Activated T-helper 1 cell treated with anti-CD3 and anti-CD28 coated beads, Interleukin-12 subunit alpha, Interleukin-12 subunit beta, Interleukin-2, Interleukin-4 antibody, amounts not matched to agents 30 ng/mL and 10 ng/mL and 1 ng/mL, durations not matched to agents 14 hours and 24 hours and 36 hours (primary cell): ENCODE measurements at places on chromosomes 1 and 21.

DNA sequence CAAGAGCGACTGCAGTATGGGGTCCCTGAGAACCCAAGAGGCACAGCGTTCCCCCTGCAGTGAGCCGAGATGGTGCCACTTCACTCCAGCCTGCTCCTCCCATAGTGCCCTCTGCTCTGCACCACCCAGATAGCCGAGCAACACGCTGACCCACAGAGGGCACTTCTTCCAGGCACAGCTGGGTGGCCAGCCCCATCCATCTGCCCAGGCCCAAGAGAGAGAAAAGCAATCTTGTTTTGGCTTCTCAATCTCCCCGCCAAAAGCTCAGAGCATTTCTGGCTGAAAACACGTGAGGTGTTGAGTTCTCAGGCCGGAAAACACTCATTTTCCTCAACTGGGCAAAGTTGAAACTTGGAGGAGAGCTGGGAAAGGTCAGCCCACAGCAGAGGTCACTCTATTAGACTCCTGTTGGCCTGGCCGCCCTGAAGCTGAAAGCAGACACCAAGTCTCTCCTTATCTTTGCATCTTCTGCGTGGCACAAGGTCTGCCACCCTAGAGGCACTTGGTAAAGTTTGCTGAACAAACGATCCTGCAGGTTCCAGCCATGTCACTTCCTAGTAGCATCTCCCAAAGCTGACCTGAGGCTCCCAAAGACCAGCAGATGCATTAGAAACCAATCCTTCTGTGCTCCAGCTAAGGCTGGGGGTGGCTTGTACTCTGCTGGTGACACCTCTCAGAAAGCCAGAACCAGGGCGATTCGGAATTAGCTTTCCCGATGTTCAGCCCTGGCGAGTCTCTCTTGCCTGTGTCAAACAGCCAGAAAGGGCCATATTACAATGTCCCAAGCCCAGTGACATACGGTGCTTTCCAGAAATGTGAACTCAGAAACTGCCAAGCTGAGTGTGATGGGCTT lies 10.9 kb downstream of the CAPN9 start:
- no peak overlapping the region for H3K4me3 ChIP-seq
- no peaks in the 10 kb centered on the region for H3K27me3 ChIP-seq
- peaks cover 8% of the 10 kb centered on the region for H3K4me1 ChIP-seq
- H3K36me3 ChIP-seq: no peaks in the 10 kb centered on the region
- H3K27ac ChIP-seq: no peak overlapping the region

- peak overlapping the region; percentile 95 for H3K27ac ChIP-seq
- peak; percentile 79 for DNase-seq
- no peaks in the 10 kb centered on the region for H3K36me3 ChIP-seq
- H3K4me3 ChIP-seq: peak overlapping the region; percentile 69
- H3K4me1 ChIP-seq: peaks cover 82% of the 10 kb centered on the region
These were observed 4.9 kb upstream of the TNFRSF1B start for GRCh38 chr1:12161662-12162458.

GRCh38 chr1:2001773-2002411 lies 1.7 kb downstream of the CFAP74 start:
- no peak for DNase-seq
- H3K4me3 ChIP-seq: no peak overlapping the region
- H3K36me3 ChIP-seq: no peaks in the 10 kb centered on the region

DNA sequence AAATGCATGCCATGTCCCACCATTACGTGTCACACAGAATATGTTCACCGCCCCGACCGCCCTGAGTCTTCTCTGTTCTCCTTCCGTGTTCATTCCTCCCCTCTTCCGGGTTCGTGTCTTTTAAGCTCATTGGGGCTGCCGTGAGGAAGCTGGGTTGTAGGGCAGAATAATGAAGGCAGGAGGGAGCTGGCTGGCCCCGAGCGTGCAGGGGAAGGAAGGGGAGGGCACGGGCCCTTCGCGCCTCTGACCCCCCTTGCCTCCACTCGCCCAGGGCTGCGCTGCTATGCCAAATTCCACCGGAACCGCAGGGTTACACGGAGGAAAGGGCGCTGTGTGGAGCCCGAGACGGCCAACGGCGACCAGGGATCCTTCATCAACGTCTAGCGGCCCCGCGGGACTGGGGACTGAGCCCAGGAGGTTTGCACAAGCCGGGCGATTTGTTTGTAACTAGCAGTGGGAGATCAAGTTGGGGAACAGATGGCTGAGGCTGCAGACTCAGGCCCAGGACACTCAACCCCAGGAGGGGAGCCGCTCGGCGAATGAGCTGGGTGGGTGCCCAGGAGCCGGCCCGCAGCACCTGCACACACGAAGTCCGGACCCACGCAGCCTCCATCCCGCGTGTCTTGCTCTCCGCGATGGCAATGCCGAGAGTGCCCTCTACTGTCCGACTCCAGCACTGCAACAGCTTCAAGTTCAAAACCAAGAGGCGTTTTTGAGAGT lies 16.5 kb upstream of the AGTRAP start:
- peak overlapping the region; percentile 81 for H3K4me3 ChIP-seq
- H3K27ac ChIP-seq: peak overlapping the region; percentile 78
- H3K4me1 ChIP-seq: peaks cover 16% of the 10 kb centered on the region

- H3K4me3 ChIP-seq: no peak overlapping the region
- peaks cover 6% of the 10 kb centered on the region for H3K27me3 ChIP-seq
- H3K4me1 ChIP-seq: no peaks in the 10 kb centered on the region
- no peak overlapping the region for H3K27ac ChIP-seq
- no peaks in the 10 kb centered on the region for H3K36me3 ChIP-seq
These were observed 42.5 kb upstream of the TMEM125 start for GRCh38 chr1:43227143-43227764.

DNA sequence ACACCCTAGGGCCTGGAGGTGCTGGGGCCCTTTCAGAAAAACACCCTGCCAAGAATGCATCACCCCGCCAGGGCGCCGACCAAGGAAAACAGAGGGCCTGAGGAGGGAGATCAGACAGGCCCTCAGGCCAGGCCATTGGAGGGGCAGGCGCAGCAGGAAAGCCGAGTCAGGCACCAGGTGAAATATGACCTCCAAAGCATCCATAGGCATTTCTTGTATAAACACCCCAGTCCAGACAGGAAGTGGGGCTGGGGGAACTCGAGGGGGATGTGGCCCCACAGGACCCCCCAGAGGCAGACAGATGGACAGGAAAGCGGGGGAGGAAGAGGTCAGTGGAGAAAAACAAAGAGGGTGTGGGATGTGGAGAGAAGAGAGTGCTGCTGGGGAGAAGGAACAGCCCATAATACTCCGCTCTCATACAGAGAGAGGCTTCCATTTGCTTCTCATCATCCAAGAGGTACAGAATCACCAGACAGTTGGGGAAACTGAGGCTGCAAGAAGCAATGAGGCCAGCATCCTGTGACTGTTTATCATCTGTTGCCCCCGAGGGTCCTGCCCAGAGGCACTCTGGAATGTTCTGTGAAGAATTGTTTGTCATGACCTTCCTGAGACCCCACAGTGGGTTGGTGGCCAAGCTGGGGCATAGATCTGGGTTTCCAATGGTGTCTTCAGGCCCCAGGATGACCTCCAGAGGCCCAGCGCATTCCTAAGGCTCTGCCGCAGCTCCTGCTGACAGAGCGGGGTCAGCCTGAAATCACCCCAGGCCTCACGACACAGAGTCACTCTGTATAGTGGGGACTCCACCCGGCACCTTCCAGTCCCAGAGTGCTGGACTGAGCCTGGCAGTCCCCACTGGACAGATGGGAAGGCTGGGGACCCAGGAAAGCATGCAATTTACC lies 18.0 kb downstream of the TRIM62 start:
- H3K27me3 ChIP-seq: no peaks in the 10 kb centered on the region
- DNase-seq: no peak
- no peaks in the 10 kb centered on the region for H3K4me1 ChIP-seq
- H3K36me3 ChIP-seq: peaks cover 1% of the 10 kb centered on the region
- H3K4me3 ChIP-seq: no peak overlapping the region

- H3K27me3 ChIP-seq: peaks cover 4% of the 10 kb centered on the region
- peaks cover 3% of the 10 kb centered on the region for H3K36me3 ChIP-seq
- no peak overlapping the region for H3K4me3 ChIP-seq
- no peak for DNase-seq
These were observed 77.5 kb upstream of the HMCN1 start for GRCh38 chr1:185656663-185657062.

- H3K4me3 ChIP-seq: no peak overlapping the region
- DNase-seq: no peak
- peaks cover 3% of the 10 kb centered on the region for H3K27me3 ChIP-seq
- no peak overlapping the region for H3K27ac ChIP-seq
- H3K4me1 ChIP-seq: peaks cover 8% of the 10 kb centered on the region
These were observed 21.7 kb downstream of the ETNK2 start for GRCh38 chr1:204130178-204130577.

GRCh38 chr1:222040121-222040805 lies 298.4 kb upstream of the DUSP10 start:
- peaks cover 4% of the 10 kb centered on the region for H3K27me3 ChIP-seq
- no peak for DNase-seq
- H3K36me3 ChIP-seq: no peaks in the 10 kb centered on the region
- H3K27ac ChIP-seq: no peak overlapping the region
- H3K4me1 ChIP-seq: no peaks in the 10 kb centered on the region
- no peak overlapping the region for H3K4me3 ChIP-seq

DNA sequence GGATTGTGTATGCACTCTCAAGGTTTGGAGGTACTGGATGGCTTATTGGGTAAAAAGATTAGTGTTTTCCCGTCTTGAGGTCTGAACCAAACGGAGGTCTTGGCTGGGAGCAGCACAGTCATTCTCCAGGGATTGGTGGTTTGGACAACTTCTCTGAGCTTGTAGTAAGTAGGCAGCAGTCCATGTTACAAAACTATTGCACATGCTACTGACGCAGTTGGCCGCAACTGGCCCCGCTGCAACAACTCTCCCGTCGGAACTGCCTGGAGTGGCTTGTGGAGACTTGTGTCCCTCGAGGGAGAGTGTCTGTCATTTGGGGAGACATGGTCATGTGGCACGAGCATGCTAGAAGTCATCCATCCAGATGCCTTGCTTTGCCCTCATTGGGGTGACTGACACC lies 276.0 kb downstream of the TM2D1 start:
- no peaks in the 10 kb centered on the region for H3K36me3 ChIP-seq
- H3K27me3 ChIP-seq: peaks cover 10% of the 10 kb centered on the region
- peaks cover 8% of the 10 kb centered on the region for H3K4me1 ChIP-seq

- no peak overlapping the region for H3K4me3 ChIP-seq
- no peaks in the 10 kb centered on the region for H3K27me3 ChIP-seq
- H3K4me1 ChIP-seq: no peaks in the 10 kb centered on the region
- no peak for DNase-seq
- no peak overlapping the region for H3K27ac ChIP-seq
These were observed 88.3 kb downstream of the SCMH1 start for GRCh38 chr1:41153750-41154274.

DNA sequence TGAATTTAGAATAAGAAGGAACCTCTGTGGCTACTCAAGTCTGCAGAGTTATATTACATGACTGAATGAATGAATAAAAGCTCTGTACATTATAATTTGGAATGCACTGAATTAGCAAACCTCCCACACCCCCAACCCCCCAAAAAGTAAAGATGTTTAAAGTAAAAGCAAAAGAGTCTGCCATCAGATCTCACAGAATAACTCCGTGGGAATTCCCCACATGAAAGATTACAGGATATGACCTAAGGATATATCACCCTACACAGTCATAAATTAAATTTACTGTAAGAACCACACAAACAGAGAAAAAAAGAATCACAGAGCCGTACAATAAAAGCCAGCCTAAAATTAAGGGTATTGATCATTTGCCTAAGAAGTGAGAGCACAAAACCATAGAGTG lies 587.3 kb downstream of the PTPRC start:
- H3K36me3 ChIP-seq: peaks cover 6% of the 10 kb centered on the region
- DNase-seq: peak; percentile 26
- peak overlapping the region; percentile 37 for H3K4me3 ChIP-seq
- H3K4me1 ChIP-seq: peaks cover 21% of the 10 kb centered on the region
- H3K27me3 ChIP-seq: peaks cover 6% of the 10 kb centered on the region
- peak overlapping the region; percentile 51 for H3K27ac ChIP-seq

- H3K4me1 ChIP-seq: no peaks in the 10 kb centered on the region
- H3K36me3 ChIP-seq: no peaks in the 10 kb centered on the region
- H3K27ac ChIP-seq: no peak overlapping the region
- no peaks in the 10 kb centered on the region for H3K27me3 ChIP-seq
- DNase-seq: no peak
These were observed 330.1 kb downstream of the PLPP3 start for GRCh38 chr1:56249234-56249633.

DNA sequence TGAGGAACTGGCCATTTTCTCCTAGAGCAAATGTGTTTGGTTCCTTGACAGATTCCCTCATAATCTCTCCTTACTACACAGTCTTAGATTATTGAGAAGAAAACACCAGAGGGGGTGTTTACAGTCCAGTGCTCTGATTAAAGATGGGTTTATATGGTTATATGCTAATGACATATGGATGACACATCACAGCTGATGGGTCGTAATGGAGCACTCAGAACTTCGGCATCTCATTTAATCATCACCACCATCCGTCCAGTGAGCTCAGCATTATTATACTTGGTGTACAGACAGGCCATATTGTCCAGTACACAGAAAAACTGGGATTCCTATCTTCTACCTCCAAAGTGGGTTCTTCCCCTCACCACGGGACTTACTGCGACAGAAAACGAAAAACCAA lies 22.3 kb upstream of the NR5A2 start:
- no peak overlapping the region for H3K27ac ChIP-seq
- H3K4me3 ChIP-seq: no peak overlapping the region
- no peaks in the 10 kb centered on the region for H3K36me3 ChIP-seq
- DNase-seq: no peak

- H3K4me1 ChIP-seq: no peaks in the 10 kb centered on the region
- H3K27ac ChIP-seq: no peak overlapping the region
- no peaks in the 10 kb centered on the region for H3K36me3 ChIP-seq
- no peak overlapping the region for H3K4me3 ChIP-seq
- H3K27me3 ChIP-seq: peaks cover 64% of the 10 kb centered on the region
These were observed 93.4 kb upstream of the CASZ1 start for GRCh38 chr1:10889650-10890353.

- H3K4me3 ChIP-seq: peak overlapping the region; percentile 96
- H3K27ac ChIP-seq: peak overlapping the region; percentile 89
- no peaks in the 10 kb centered on the region for H3K27me3 ChIP-seq
- no peak for DNase-seq
These were observed 571 bp downstream of the WDR3 start for GRCh38 chr1:117930173-117930447.

GRCh38 chr21:43572446-43572845 lies 86.8 kb downstream of the HSF2BP start:
- no peak overlapping the region for H3K4me3 ChIP-seq
- DNase-seq: no peak
- H3K27ac ChIP-seq: no peak overlapping the region
- no peaks in the 10 kb centered on the region for H3K4me1 ChIP-seq
- H3K27me3 ChIP-seq: peaks cover 6% of the 10 kb centered on the region

DNA sequence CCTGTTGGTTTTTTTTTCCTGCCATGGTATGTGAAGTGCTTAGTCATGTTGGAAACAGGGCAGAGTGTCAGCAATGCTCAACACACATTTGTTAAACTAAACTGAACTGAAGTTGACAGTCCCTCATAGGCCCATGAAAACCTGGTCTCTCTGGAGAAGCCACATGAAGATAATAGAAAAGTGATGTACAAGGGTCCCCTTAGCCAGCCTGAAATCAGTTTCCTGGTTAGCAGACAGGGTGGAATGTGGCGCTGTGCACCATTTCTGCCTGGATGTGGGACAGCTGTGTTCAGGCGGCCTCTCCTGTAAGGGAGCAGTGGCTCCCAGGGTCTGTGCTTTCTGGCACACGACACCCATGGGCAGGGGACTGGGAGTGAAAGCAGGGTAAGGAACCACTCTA lies 9.9 kb upstream of the CHI3L1 start:
- H3K4me3 ChIP-seq: no peak overlapping the region
- no peak for DNase-seq
- no peaks in the 10 kb centered on the region for H3K36me3 ChIP-seq
- peaks cover 8% of the 10 kb centered on the region for H3K27me3 ChIP-seq
- H3K4me1 ChIP-seq: no peaks in the 10 kb centered on the region
